ENCODE measurements at places on chromosomes 3 and 15. TPM values are rescaled to one million over a fixed set of nuclear protein-coding genes. Genes with fewer than 3 reads are reported as not detected.

The WWTR1 gene
- polyA plus RNA-seq: 103 TPM

The DNAH1 gene
- 0.65 TPM for polyA plus RNA-seq

The KNG1 gene
- polyA plus RNA-seq: 0.04 TPM

The NRG4 gene
- polyA plus RNA-seq: 1.00 TPM

The TMEM115 gene
- polyA plus RNA-seq: 22.0 TPM

- peak; percentile 35 for DNase-seq
Measured at GRCh38 chr3:18444595-18445400, 19.7 kb upstream of the SATB1 start.

GRCh38 chr15:94387849-94388441 lies 156.6 kb downstream of the MCTP2 start:
- DNase-seq: no peak

DNA sequence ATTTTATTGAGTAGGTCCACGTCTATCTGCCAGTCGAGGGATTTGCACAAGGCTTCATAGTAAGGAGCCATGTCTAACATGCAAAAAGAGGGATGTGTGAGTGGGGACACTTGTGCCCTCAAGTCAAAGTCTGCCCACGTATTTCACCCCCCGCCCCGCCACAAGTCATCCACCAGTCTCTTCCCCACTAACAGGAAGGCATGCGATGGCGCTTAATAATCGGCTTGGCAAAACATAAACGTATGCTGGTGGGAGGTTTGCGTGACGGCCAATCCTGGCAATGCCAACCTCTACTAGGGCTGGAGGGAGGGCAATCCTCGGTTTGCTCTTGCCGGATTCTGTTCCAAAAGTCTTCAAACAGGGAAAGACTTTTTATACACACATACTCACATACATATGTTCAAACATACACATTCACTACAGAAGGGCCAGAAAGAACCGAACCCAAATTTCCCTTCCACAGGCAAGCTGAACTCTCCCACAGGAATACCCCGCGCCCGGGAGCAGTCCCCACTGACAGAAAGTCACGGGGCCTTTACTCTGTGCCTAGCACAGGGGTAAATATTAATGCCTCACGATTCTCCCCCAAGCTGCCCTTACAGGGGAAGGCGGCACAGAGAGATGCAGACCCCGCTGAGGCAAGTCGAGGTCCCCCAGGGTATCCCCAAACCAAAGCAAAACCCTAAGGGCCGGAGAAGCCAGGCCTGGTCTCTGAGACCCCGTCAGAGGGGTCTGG lies 675 bp downstream of the PSMD6 start:
- no peak for DNase-seq

DNA sequence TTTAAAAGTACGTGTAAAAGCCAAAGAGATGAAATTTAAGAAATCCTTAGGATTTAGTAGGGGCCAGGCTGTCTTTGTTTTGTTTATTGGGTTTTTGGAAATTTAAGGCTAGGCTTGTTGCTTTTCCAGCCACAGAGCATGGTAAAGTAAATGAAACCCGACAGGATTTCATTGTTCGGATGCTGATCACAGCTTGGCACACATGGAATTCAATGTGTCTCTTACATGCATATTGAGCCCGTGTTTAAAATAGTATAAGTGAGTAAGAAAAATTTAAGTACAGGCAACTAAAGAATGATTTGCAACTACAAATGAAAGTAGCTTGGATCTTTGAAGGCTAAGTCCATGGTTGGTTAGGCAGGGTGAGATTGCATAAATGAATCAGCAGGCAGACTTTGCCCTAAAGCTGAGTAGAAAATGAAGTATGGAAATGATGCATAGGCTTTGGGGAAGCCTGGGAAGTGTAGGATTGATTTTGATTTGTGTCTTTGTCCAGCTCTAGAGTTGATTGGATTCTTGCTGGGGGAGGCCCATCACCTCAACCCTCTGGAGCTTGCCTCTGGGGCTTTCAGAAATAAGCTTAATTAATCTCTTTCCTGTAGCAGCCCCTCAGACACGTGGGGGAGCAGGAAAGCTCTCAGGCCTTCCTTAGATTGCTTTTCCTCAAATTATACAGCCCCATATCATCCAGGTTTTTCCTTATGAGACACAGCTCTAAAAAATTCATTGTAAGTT lies 68.2 kb upstream of the ADAMTSL3 start:
- no peak for DNase-seq

GRCh38 chr3:147661916-147662315 lies 252.8 kb downstream of the ZIC1 start:
- no peak for DNase-seq

GRCh38 chr15:72077950-72078349 lies 40.0 kb downstream of the MYO9A start:
- no peak for DNase-seq

GRCh38 chr3:12574661-12575060 lies 17.8 kb downstream of the MKRN2 start:
- no peak for DNase-seq

- no peak for DNase-seq
Measured at GRCh38 chr3:71395470-71395869, 188.1 kb downstream of the FOXP1 start.

Measured in A549 (cell line).